NCI-H1694 (cell line): ENCODE measurements at places on chromosomes 3 and 15.
A peak's percentile ranks its signal among the peaks of the same experiment; 100 is the strongest.

DNA sequence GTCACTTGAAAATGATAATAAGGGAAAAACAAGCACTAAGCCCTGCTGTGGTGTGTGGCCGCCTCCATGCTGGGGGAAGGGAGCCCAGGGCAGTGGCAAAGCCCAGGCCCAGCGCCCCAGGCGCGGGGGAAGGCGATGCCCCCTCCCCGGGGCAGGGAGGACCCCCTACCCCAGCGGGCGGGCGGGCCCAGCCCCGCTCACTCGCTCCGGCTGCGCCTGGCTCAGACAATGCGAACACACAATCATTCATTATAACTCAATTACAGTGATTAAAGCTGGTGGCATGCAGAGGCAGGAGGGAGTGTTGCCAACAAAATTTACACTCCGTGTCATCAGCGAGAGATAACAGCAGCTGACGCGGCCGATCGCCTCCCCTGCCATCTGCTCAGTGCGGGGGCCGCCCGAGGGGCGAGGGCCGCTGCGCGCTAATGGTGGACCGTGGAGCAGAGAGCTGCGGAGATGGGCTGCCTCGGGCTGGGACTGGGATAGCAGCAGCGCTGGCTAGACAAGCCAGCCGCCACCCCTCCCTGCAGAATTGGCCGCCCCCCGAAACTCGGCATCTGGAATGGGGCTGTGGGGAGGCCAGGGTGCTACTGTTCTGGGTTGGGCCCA, 64.1 kb downstream of the TLE3 start:
- peak; percentile 55 for DNase-seq

DNA sequence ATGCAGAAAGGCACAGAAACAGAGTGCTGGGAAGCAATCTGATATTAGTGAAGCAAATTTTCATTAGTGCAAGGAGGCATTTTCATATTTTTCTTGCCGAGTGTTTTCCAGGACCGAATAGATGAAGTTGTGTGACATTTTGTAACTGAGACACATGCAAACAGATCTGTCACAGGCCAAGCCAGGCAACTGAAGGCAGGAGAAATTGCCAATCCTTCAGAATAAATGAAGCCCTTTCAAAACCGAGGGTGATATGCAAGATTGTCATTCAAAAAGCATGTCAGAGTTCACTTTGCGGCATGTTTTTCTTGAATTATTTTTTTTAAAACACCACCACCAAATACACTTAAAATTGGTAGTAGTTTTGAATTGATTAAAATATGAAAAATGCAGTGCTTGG, 6.2 kb downstream of the LMOD3 start:
- no peak for DNase-seq

- no peak for DNase-seq
Observed at GRCh38 chr3:38084334-38085310, 45.6 kb downstream of the DLEC1 start.

- DNase-seq = no peak
Observed at GRCh38 chr15:56813995-56814394, 80.7 kb upstream of the ZNF280D start.

- no peak for DNase-seq
Observed at GRCh38 chr3:69997631-69998307, 1.8 kb upstream of the SAMMSON start.

- no peak for DNase-seq
Observed at GRCh38 chr3:108755686-108756085, 1.5 kb downstream of the RETNLB start.

DNA sequence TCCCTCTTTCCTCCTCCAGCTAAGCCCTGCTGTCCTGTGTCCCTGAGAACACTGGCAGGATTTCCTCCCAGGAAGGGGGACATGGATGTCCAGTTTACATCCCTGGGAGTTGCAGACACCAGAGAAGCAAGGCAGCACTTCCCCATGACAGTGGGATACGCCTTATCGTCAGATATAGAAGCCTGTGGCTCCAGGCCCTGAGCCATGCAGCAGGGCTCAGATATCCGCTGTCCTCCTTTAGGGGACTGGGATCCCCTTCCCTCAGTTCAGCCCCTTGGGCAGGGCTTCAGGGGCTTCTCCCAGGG, 16.4 kb downstream of the CORO2B start:
- DNase-seq = no peak

- DNase-seq = no peak
Observed at GRCh38 chr3:65928110-65928509, 110.6 kb downstream of the MAGI1 start.

- no peak for DNase-seq
Observed at GRCh38 chr15:86229936-86230335, 150.3 kb downstream of the AGBL1 start.

- DNase-seq = no peak
Observed at GRCh38 chr15:66236806-66237375, 16.7 kb downstream of the MEGF11 start.

DNA sequence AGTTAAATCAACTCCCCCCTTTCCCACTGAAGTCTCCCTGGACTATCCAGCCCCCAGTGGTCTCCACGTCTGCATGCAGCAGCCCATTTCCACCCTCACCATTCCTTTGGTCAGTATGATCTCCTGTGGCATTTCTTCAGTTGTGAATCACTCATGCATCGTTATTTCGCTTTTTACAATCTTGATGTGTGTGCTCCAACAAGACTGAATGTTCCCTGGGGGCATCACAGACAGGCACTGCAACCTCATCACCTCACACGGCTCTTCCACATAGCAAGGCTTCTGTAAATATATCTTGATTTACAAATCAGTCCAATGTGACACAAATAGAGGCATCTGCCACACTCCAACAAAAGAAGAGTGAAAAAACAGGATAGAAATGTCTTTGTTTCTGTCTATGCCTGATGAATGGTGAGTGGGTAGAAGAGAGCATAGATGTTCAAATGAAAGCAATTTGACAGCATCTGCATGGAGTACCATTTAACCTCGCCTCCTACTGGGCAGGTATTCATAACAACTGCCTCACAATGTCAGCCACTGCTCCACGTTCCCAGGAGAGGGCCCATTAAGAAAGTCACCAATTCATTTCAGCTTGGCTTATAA, 5.2 kb downstream of the HEG1 start:
- no peak for DNase-seq

DNA sequence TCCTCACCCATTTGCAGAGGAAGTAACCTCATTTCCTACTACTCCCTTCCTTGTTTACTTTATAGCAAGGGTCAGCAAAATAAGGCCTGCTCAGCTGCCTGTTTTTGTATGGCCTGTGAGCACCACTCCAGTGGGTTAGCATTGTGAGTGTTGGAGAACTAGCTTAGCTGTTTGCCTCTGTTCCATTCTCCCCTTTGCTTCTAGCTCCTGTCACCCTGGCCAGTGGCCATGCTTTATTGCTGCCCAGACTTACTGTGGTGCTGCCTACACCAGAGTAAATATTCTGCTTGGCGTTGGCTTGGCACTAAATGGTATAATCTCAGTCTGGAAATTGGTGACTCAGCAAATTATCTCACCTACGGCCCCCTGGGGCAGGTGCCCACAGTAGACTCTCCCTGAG, 8.8 kb downstream of the PDCD6IP start:
- DNase-seq = no peak

DNA sequence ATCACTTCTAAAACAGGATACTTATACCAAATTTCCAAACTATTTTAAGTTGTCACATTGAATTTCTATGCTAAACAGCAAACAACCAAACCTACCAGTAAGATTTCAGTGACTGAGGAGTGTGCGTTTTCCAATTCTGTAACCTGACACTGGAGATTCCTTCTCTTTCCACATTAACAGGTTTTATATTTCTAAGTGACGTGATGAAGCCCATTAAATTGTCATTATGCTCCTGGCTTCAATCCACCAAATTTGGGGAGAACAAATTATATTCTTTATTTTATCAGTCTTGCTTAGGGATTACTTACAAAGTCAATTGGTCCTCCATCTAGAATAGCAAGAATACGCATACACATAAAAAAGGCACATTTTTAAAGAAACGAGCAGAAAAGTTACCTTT, 764.8 kb upstream of the NR2F2 start:
- no peak for DNase-seq

- no peak for DNase-seq
Observed at GRCh38 chr3:190301591-190301990, 20.7 kb downstream of the CLDN1 start.

DNA sequence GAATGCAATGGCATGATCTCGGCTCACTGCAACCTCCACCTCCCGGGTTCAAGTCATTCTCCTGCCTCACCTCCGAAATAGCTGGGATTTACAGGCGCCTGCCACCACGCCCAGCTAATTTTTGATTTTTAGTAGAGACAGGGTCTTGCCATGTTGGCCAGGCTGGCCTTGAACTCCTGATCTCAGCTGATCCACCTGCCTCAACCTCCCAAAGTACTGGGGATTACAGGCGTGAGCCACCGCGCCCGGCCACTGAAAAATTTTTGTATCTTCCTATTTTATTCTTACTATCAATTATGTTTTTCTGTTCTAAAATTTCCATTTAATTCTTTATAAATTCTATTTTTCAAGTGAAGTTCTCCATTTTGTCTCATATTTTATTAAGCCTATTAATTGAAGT, 730.4 kb downstream of the EDEM1 start:
- no peak for DNase-seq

- no peak for DNase-seq
Observed at GRCh38 chr3:66350601-66351000, 129.8 kb downstream of the SLC25A26 start.

DNA sequence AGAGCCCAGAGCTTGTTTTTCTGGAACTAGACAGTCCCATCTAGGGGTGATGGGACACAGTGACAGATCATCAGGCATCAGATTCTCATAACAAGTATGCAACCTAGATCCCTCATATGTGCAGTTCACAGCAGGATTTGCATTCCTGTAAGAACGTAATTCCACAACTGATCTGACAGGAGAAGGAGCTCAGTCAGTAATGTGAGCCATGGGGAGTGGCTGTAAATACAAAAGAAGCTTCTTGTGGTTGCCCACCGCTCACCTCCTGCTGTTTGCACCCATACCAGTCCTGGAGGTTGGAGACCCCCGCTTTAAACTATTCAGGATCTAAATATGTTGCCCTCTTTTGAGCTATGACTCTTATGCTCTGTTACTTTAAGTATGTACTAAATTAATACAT, 167.3 kb downstream of the ALCAM start:
- no peak for DNase-seq

GRCh38 chr15:90266061-90266431, 574 bp downstream of the NGRN start:
- no peak for DNase-seq

- no peak for DNase-seq
Observed at GRCh38 chr15:55195996-55196395, 745 bp downstream of the RSL24D1 start.
